Activated T-cell treated with anti-CD3 and anti-CD28 coated beads for 4 hours (primary cell): ENCODE measurements at places on chromosomes 12 and 14.
A peak's percentile ranks its signal among the peaks of the same experiment; 100 is the strongest.

DNA sequence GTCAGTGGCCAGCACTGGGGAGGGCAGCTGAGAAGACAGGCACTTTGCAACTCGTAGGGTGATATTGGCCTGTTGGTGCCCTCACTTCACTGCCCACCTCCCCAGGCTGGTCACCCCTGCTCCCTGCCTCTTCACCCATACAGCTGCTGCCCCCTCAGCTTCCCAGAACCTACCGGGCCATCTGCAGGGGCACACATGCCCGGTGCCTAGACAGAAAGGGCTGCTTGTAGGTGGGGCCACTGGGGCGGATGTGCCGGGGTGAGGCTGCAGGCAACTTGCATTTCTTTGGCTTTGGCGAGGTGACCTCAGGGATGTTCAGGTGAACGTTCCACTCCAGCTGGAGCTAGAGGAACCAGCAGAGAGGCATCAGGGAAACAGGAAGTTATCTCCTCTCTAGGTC lies 17.2 kb downstream of the FAM186B start:
- DNase-seq: no peak

DNA sequence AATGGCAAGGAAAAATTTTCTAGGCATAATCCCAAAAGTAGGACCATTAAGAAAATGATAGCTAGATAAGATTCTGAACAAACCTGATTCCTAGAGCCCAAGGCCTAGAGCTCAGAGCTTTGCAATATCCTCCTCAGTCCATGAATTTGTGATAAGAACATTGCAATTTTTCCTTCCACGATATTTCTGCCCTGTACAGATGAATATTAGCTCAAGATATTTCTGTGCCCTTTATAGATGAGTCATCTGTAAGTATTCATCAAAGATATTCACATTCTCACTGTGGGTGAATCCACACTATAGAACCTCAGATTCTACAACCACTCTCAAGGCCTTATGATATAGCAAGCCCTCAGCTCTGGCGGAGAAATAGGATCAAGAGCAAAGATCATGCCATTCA lies 37.5 kb downstream of the EAPP start:
- DNase-seq: no peak

DNA sequence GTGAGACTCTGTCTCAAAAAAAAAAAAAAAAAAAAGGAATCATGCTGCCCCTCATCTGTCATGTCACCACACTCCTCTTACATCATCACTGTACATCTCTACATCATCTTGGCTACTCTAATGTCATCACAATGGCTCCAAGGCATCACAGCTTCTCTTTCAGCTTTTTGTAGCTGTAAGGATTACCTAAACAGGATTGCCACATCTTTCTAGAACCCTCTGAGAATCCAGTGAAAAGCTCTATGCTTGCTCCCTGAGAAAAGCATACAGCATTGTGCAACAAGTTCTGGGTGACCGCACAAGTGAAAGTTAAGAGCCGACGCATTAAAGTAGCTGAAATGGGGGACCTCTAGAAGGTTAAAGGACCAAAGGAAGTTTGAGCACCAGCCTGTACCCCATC lies 272.5 kb downstream of the C12orf50 start:
- no peak for DNase-seq

DNA sequence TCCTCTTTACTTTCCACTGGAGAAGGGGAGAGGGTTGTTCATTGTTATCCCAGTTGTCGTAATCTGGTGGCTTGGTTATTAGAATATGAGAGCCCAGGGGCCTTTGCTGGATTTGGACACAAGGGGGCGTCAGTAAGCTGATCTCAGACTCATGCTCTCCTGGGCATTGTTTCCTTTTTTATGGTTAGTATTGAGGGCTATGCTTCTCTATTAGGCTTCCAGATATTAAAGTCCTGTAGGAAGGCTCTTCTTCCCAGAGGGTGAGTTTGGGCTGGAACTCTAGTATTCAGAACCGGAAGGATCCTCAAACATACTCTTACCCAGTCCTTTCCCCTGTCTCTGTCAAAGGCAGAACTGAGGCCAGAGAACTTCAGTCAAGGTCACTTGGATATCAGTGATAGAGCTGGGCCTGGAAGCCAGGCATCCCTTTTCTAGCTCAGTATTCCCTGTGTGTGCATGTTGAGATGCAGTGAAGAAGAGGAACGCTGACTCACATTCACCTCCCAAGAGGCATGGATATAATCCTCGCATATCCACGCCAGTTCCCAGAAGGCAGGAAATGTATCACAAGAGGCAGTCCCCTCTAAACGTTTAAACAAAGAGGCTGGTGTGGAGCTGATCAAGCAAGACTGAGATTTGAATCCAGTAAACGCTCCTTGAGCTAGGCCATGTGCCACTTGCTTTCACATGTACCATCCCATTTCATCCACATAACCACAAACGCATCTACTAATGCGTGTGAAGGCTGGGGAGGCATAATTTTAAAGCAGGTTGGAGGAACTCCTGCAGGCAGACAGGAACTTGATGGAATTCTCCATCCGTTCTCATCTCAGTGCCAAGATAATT lies 41.6 kb downstream of the UBE3B start:
- DNase-seq: peak; percentile 54

DNA sequence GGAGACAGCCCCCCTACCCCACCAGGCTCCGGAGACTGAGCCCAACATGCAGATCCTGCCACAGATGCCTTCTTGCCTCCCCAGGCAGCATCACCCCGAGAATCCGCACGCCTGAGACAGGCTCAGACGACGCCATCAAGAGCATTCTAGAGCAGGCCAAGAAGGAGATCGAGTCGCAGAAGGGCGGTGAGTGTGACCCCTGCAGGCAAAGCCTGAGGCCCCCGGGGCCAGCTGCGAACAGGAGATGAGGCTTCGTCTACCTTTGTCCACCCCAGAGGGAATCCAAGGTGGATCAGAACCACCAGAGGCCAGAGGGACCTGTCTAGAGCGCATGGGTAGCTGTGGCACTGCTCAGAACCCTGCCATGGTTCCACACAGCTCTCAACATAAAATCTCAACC lies 56.9 kb downstream of the PHETA1 start:
- no peak for DNase-seq

- no peak for DNase-seq
These were observed 314.3 kb upstream of the TBX3 start for GRCh38 chr12:114998118-114998749.

DNA sequence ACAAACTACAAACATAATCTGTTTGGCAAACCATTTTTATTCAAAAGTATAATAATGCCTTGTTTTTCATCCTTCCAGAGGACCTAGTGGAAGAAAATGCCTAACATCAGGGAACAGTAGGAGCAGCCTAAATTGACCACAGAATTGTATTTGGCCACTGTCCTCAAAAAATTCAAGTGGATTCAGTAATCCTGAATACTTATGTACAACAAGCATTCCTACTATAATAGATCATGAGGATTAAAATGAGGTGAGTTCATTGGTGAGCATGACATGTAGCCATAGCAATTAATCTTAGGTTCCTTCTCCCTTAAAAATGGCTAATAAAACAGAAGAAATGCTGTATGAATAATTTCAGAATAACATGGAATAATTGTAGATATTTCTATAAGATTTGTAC lies 209.3 kb downstream of the DAD1 start:
- no peak for DNase-seq

GRCh38 chr12:27936196-27936595 lies 36.3 kb downstream of the PTHLH start:
- DNase-seq: no peak

DNA sequence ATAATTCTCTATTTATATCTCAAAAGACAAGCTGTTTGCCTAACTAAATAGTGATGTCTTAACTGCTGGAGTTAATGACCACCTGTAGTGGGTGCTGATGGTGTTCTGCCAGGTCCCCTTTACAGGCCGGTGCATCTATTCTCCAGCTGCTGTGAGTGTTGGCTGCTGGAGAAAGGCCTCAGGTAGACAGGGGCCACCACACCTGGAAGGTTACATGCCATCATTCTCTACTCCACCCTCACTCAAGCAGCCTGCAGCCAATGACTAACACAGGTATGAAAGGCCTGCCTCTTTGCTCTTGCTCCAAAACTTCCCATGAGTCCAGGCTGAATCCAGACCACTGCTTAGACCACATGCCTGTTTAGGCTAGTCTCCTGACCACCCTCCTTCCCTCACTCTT lies 73.9 kb downstream of the RPS6KA5 start:
- no peak for DNase-seq

GRCh38 chr12:46617167-46617566 lies 208.6 kb downstream of the SLC38A4 start:
- no peak for DNase-seq

- DNase-seq: no peak
These were observed 76.3 kb downstream of the MAP1LC3B2 start for GRCh38 chr12:116635487-116635886.
